WERI-Rb-1 (cell line): ENCODE measurements at places on chromosomes 13 and 19.
A peak's percentile ranks its signal among the peaks of the same experiment; 100 is the strongest.

DNA sequence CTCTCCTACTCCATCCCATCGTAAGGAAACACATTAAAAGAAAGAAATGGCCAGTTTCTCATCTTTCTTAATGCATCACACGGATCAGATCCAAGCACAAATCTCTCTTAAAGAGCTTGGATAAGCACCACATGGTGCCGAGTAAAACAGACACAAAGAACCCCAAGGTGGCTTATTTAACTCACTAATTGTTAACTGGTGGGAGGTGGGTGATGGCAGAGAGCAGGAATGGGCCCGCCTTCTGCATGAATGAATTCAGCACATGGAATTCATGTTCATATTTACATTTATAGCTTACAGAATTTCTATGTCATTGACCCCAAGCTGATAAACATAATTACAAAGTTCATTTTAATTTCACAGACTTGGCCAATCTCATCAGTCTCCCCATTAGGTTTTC lies 89.9 kb downstream of the MZT1 start:
- DNase-seq, result no peak

GRCh38 chr19:42251572-42252358 lies 3.2 kb downstream of the ERF start:
- DNase-seq, result no peak

GRCh38 chr19:28443361-28443760 lies 769.6 kb downstream of the UQCRFS1 start:
- no peak for DNase-seq

DNA sequence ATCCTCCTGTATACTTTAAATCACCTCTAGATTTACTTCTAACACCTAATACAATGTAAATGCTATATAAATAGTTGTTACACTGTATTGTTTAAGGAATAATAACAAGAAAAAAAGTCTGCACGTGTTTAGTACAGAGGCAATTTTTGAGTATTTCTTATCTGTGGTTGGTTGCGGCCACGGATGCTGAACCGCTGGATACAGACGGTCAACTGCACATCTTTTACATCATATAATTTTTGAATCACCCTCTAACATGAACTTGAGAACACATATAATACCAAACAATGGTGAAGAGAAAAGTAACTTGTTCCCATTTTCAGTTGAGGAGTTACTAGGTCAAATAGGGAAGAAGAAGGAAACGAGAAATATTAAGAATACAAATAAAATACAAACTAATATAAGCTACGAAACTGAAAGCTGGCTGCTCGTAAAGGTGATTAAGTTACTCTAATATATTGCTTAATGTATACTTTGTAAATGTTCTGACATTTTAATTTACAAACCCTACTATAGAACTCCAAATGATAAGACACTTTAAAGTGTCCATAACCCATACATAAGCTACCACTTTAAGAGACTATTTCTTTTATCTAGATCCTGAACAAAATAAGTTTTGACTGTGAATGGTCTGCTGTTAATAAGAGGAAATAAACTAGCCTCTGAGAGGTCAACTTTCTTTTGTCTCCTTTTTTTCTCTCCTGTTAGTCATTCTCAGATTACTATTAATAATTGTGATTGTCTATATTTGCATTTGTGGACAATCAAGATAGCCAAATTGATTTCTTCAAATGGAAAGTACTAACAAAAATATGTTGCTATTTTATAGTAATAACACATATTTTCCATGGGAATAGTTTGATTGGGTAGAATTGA lies 457.4 kb downstream of the DIAPH3 start:
- no peak for DNase-seq

DNA sequence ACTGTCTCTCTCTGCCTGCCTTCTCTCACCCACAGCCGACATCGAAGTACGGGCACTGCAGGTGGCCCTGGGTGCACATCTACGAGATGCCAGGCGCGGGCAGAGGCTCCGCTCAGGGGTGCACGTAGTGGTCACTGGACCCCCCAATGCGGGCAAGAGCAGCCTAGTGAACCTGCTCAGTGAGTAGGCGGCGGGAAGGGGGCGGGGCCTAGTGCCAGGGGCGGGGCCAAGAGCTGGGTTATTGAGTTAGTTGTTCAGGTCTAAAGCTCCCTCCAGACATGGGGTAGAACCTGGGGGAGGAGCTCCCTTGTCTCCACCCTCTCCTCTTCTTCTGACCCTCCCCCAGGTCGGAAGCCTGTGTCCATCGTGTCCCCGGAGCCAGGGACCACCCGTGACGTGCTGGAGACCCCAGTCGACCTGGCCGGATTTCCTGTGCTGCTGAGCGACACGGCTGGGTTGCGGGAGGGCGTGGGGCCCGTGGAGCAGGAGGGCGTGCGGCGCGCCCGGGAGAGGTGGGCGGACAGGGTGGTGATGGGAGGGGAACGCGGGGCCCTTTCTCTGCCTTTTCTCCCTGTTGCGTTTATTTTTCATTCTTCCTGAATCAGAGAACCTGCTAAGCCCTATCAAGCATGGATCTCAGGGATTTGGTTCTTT lies 1.9 kb downstream of the GTPBP3 start:
- DNase-seq, result peak; percentile 48

DNA sequence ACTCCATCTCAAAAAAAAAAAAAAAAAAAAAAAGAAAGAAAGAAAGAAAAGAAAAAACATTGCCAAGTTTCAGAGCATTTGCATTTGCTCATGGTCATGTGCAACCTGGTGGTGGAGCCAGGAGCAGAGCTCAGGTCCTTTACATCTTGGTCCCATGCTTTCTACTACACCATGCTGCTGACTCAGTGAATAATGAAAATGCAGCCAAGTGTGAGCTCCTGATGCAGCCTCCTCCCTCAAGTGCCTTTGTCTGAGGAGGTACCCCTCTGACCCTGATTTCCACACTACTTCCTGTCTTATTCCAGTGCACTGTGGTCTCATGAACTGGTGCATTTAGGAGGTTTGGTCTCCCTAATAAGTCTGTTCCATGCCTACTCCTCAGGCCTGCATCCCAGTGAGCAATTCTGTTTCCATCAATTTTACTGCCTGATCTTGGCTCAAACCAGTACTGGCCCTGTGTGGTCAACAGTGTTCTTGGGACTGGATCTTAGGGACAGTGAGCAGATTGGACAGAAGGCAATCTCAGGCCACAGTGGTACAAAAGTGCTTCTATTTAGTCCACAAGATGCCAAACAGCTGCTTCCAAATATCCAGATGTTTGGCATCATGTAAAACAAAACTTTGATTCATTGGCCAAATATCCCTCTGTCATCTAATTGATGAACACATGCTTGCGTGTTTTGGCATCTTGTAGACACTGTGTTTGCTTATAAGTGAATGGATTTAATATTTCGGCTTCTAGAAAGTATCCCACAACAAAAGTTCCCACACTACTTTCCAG lies 28.8 kb upstream of the LRCH1 start:
- no peak for DNase-seq

GRCh38 chr13:113151745-113152690 lies 6.4 kb upstream of the PROZ start:
- DNase-seq, result peak; percentile 8
